ENCODE measurements at places on chromosomes 3 and 15.

DNA sequence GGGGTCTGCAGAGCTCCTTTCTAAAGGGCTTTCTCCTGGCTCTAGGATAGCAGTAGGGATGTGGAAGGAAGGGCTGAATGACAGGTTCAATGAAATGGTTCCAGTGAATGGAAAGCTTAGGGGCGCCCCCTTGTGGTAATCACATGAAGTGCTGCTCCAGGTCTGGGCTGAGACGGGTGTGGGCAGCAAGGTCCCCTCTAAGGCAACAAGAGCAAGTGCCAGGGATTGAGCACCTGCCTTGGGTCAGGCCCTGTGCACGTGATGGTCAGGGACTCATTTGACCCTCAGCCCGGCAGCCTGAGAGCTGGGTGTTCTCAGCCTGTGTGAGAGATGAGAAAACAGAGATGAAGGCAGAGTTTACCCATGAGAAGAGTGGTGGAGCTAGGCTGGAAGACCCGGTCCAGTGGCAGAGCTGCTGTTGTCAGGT is 12.1 kb upstream of the CX3CR1 start:
- no peak for DNase-seq

DNA sequence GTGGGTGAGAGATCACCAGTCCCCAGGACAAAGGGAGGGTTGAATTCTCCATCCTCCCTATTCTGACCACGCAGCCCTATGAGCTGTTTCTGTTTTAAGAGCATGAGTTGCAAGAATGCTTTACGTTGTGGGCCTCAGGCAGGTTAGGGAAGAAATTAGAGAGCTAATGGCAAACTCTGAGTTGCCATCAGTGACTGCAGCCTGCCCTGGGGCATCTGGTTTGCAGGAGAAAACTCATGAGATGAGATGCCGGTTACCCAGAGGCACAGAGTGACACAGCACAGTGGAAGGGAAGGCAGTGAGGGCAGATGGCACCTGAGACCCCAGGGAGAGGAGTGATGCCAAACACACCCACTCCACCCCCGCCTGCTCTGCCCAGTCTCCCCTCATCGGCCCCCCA is 265.3 kb downstream of the CD47 start:
- DNase-seq: no peak

- DNase-seq: no peak
Observed at GRCh38 chr15:22227411-22228100, 147.2 kb downstream of the OR4M2 start.

- no peak for DNase-seq
Observed at GRCh38 chr15:70524470-70524869, 238.9 kb downstream of the UACA start.
